ENCODE measurements at places on chromosomes 5 and 9.

DNA sequence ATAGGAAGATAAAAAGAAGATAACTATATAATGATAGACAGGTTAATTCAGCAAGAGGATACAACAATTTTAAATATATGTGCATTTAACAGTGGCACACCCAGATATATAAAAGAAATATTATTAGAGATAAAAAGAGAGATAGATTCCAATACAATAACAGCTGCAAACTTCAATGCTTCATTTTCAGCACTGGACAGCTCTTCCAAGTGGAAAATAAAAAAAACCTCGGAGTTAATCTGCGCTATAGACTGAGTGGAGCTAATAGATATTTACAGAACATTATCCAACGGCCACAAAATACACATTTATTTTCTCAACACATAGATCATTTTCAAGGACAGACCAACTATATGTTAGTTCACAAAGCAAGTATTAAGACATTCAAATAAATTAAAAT, 1229.5 kb upstream of the CDH6 start:
- peak; percentile 33 for DNase-seq

- DNase-seq = no peak
Measured at GRCh38 chr5:162334944-162335343, 267.4 kb downstream of the GABRG2 start.

GRCh38 chr9:36039121-36039520, 2.4 kb downstream of the RECK start:
- DNase-seq = no peak

GRCh38 chr5:175921061-175921730, 46.9 kb downstream of the THOC3 start:
- peak; percentile 63 for DNase-seq

DNA sequence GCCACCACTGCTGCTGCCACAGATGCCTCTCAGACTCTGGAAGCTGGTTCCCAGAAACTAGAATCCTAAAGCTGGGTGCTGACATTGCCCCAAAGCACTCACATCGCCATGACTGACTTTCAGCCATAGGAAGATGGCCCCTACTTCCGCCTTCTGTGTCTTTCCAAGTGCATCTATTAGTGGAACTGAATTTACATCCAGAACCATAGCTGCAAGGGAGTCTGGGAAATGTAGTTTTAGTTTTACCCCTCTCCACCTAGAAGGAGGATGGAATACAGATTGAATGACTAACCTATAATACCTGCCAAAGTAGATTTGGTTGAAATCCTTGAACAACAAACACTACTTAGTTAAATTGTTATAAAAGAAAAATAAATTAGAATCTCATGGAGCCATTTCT, 118.8 kb downstream of the RASGRF2 start:
- no peak for DNase-seq

DNA sequence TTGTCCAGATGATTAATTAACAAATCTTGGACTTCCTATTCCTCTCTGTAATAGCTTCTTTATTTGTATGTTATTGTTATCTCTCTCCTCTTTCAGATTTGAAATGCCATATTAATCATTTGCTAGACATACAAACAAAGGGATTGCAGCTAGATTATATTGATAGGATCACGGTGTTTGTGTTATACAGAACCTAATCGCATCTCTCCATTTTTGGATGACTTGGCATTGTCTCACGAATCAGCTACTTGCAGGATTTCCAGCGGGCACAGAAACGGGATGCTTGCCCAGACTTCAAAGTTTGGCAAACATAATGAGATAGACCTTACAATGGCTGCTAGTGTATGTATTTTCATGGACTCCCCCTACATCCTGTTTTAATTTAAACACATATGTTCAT, 368.1 kb downstream of the TLE4 start:
- no peak for DNase-seq

GRCh38 chr5:154318691-154319090, 127.1 kb upstream of the SAP30L start:
- no peak for DNase-seq

DNA sequence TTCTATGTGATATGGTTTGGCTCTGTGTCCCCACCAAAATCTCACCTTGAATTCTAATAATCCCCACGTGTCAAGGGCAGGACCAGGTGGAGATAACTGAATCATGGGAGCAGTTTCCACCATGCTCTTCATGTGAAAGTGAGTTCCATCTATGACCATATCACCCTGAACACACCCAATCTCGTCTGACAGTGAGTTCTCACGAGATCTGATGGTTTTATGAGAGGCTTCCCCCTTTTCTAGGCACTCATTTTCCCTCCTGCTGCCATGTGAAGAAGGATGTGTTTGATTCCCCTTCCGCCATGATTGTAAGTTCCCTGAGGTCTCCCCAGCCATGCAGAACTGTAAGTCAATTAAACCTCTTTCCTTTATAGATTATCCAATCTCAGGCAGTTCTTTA, 64.2 kb downstream of the RICTOR start:
- DNase-seq = no peak

DNA sequence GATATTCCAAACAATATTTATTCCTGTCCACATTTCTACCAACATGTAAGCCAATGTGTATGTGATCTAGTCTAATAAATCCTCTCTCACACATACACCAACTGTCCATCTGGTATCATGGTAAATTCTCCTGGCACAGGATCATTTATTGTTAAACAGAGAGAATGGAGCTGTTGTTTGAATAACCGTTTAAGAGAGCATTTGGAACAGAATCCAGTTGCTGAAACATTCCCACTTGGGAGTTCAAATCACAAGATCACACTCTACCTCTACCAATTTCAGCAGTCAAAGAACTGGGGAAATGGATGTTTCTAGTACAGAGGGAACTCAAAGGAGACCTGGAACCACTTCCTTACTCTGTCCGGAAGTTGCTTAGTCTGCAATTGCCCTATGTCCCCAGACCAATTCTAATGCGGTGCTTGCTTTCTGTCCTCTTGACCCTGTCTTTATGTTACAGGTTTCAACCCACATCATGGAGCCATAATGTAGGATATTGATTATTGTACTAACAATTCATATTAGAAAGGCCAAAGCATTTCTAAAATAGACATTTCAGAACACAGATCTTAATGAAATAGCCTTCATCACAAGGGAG, 488.4 kb downstream of the SEMA5A start:
- no peak for DNase-seq

DNA sequence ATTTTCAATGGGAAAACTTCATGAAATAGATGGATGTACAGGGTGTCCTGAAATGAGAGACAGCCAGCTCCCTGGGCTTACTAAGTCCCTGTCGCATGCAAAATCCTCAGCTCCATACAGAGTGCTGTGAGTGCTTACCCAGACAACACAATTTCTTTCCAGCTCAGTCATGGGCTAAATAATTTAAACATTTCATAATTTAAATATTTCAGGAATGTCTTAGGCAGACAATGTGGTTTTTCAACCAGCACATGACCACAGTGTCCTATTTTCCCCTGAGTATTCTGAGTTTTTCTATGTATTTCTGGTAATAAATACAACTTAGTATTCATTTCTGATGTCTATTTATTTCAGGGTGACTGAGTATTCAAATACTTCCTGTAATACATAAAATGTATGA, 188.5 kb upstream of the SNX2 start:
- no peak for DNase-seq

- peak; percentile 50 for DNase-seq
Measured at GRCh38 chr9:94867281-94867841, 140.9 kb downstream of the AOPEP start.

DNA sequence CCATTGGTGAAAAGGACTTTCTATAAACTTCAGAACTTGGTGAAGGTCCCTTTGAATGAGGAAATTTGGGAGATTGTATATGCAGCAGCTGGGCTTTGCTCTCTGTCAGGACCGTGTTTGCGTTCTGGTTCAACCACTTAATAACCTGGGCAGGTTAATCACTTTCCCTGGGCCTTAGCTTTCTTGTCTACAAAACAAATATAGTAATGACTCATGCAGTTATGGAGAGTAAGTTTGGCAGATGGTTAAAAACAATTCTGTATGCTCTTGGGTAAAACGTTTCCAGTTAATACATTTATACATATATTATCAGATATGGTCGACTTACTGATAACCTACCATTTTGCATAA, 197.0 kb downstream of the ARHGEF28 start:
- DNase-seq = no peak

- DNase-seq = no peak
Measured at GRCh38 chr5:127696683-127697082, 6.5 kb upstream of the CCDC192 start.

- peak; percentile 73 for DNase-seq
Measured at GRCh38 chr5:96868603-96869371, 7.5 kb upstream of the ERAP2 start.

DNA sequence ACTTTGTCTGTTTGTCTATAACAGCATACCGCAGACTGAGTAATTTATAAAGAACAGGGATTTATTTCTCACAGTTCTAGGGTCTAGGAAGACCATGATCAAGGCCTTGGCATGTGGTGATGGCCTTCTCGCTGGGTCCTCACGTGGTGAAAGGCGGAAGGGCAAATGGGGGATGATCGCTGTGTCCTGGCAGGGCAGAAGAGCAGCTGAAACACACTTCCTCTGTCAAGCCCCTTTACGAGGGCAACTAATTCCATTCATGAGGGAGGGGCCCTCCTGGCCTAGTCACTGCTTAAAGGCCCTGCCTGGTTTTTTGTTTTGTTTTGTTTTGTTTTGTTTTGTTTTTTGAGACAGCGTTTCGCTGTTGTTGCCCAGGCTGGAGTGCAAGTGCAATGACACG, 41.9 kb upstream of the UBTD2 start:
- DNase-seq = no peak

- no peak for DNase-seq
Measured at GRCh38 chr9:83027153-83027891, 35.6 kb downstream of the RASEF start.

DNA sequence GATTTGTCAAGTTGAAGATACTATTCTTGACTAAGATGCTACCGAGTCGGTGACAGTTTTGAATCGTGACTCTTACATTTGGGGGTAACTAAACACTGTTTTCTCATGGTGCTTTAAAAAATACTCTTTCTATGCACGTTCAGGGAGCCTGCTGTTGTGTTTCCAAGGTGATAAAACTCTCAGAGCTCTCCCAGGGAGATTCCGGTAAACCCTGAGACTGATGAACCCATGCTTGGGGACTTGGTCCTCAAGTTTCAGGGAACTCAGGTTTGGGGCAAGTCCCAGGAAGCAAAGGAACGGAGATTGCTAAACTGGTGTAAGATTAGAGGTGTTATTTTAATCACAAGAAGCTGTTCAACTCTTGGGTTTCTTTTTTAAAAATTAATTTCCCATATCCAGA, 1.4 kb downstream of the GDA start:
- DNase-seq = no peak

DNA sequence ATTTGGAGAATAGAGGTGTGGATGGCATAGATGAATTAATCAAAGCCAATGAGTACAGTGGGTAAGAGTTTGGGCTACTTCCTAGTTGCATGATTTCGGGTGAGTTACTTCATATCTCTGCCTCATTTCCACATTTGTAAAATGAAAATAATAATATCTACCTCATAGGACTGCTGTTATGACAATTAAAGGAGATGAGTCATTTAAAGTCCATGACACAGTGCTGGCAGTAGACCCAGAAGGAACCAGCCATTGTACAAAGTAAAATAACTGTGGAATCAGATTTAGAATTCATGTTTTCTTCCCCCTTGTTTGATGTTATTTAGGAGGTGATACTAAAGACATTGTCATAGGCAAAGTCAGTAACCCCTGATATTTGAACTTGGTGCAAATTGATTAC, 139.5 kb upstream of the SLC27A6 start:
- DNase-seq = no peak

DNA sequence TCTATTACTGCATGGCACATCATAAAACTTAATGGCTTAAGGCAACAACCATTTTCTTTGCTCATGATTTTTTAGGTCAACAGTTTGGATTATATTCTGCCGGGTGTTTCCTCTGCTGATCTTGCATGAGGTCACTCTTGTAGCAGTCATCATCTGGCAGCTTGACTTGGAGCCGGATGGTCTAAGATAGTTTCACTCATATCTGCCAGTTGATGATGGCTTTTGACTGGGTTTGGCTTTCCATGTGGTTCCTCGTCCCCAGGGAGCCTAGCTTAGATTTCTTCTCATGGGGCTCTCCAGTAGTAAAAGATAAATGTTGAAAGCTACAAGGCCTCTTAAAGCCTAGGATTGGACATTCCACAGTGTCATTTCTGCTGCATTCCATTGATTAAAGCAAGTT, 27.4 kb downstream of the LNPEP start:
- no peak for DNase-seq

GRCh38 chr5:24264547-24264946, 380.2 kb downstream of the CDH10 start:
- DNase-seq = no peak

DNA sequence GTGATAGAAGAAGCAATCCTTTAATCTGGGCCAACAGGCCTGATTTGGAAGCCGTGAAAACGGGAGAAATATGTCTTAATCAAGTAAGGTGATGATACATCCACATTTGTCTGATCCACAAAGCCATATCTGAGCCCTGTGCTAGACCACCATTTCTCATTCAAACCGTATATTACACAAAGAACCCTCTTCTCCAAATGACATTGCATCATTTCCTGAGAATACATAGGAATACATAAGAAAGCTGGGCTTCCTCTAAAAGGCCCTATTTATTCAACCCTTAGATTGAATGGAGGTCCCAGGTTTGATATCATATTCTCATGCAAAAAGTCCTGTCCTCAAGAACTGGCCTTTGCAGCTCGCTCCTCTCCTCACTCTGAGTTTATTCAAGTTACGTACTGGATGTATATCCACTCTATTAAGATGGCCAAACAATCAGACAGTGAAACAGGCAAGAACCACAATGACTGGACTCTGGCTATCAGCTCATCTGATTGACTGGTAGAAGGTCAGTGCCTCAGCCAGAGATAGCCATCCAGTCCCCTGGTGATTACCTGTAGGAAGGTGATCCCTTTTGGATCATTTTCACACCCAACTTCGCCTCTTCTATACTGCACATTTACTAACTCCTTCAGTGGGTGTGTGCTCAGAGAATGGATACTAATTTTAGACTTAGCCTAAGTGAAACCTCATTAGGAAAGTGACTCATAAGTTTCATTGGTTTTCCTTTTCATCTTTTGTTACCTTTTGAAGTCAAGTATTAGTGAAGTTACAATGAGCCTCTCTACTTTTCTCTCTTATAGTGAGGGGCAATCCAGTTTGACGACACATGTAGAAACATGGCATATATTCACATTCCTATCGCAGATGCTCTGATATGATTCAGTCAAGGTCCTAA, 167.6 kb upstream of the WWC1 start:
- no peak for DNase-seq

DNA sequence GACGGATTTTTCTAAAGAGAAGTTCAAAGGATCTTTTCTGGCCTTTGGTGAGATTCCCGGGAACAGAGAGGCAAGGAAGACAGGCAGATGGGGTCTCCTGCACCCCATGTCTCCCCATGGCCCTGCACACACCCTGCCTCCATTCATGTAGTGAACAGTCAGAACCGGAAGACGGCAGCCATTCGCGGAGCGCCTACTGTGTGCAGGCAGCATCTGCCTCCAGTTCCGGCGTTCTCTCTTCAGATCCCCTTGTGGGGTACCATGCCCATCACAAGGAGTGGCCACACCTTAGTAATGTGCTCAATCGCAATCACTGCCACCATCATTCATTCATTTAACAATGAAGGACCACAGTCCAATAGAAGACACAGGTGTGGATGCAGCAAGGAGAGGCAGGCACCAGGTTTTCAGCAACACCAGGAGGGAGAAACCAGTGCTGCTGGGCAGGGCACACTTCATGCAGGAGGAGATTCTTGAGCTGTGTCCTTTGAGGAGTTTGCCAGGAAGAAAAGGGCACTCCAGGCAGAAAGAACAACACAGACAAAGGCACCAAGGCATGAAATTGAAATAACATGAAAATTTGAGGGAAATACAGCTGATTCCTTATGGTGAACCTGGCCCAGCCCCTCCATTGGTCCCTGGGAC, 171.5 kb upstream of the PHYKPL start:
- no peak for DNase-seq
